ENCODE measurements at places on chromosomes 13 and 19.

DNA sequence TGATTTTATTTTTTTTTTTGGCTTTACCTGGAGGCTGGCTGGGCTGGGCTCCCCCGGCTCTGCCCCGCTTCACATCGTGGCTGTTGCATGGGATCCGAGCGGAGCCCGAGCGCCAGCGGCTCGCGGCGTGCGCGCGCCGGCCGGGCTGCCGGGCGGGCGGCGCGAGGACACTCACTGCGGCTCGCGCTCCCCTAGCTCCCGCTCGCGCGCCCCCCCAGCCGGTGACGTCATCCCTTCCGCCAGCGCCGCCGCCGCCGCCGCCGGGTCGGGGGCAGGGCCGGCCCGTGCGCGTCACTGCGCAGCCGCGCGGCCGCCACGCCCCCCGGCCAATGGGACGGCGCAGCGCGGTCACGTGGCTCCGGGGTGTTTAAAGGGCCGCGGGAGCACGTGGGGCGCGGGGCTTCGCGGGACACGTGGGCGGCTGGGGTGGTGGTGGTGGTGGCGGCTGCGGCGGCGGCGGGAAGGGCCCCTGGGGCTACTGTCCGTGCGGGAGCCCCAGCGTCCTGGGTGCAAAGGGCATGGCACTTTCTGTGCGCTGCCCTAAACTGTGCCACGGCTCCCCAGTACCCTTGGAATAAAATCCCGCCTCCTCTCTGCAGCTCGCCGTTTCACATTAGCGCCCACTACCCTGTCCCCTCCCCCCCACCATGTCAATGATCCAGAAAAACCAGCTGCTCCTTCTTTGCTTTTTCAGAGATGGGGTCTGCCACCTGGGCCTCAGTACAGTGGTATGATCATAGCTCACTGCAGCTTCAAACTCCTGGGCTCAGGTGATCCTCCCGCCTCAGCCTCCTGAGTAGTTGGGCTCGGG is at the start of gene PTPRS:
Gene PTPRS, minus strand, starts transcription at position 176 of the 811 bp plus-strand sequence. CDS start 54,672 bp downstream, outside the sequence.
- peak; percentile 46 for DNase-seq

DNA sequence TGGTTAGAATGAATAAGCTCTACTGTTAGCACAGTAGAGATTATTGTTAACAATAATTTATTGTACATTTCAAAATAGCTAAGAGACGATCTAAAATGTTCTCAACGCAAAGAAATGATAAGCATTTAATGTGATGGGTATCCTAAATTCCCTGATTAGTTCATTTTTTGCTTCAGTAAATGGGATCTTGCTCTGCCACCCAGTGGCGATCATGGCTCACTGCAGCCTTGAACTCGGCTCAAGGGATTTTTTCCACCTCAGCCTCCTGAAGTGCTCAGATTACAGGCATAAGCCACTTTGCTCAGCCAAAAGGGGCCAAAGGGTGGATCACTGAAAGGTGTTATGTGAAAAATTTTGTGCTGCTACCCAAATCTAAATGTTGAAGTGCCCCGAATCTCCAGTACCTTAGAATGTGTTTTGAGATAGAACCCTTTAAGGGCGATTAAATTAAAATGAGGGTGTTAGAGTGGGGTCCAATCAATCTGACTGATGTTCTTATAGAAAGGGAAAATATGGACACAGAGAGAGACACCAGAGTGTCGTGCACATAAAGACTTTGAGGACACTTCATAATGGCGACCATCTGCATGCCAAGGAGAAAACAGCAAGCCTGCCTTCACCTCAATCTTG is 31.5 kb upstream of the ZNF766 start:
- DNase-seq: peak; percentile 36

DNA sequence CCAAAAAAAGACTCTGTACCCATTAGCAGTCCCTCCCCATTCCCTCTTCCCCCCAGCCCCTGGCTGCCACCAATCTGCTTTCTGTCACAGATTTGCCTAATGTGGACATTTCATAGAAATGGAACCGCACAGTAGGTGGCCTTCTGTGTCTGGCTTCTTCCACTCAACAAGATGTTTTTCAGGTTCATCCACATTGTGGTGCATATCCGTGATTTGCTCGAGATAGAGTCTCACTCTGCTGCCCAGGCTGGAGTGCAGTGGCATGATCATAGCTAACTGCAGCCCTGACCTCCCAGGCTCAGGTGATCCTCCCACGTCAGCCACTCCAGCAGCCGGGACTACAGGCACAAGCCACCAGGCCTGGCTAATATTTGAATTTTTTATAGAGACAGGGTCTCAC is 20.9 kb downstream of the AP2A1 start:
- no peak for DNase-seq

DNA sequence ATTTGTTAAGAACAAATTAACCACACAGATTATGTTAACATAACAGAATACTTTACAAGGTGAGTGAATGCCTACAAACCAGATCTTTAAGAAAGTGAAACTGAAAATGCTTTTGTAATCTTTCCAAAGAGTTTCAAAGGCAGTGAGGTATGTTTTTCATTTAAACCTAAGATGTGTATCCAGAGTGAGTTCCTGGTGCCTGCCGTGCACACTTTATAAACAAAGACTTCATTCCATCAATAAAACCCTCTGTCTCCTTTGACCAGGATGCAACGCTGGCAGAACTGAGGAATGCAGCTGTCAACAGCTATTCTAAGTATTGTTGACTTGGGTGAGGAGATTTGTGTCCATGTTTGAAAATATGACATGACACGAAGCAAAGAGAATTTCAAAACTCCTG is 344.6 kb downstream of the DNAJC15 start:
- no peak for DNase-seq

DNA sequence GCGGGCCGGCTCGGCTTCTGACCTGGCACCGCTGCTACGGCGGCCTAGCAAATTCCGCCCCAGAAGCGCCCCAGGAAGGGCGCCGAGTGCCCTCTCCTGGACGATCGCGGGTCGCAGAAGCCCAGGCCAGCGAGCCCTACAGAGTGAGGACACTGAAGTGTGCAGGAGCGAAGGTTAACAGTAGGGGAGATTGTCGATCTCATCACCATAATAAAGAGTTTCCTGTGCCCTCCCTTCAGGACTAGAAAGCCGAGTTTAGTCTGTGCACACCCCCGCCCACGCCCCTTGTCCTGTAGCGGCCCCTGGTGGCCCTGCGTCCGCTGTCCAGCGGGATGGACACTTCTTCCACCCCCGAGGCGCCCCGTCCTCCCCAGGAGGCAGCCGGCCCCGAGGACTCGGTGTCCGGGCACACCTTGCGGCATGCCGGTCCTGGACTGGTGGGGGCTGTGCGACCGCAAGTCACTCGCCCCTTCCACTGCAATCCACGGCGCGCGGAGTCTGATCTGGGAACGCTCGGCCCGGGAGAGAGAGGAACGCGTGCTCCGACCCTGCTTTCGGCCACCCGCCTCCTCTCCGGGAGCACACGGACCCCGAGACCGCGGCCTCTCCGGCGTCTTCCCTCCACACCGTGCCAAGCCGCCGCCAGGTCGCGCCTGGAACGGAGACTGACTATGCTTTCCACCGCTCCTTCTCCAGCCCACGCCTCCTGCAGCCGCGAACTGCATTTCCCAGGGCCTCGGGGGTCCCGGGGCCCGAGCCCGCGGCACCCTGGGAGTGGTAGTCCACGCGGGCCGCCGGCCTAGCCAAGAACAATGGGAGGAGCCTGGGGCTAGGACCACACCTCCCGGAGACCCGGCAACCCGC is 770 bp upstream of the KMT2B start:
- DNase-seq: peak; percentile 96

GRCh38 chr13:88670509-88670908 is 999.3 kb downstream of the SLITRK5 start:
- DNase-seq: no peak

- no peak for DNase-seq
Measured at GRCh38 chr19:9729162-9729561, 39.4 kb downstream of the ZNF846 start.

DNA sequence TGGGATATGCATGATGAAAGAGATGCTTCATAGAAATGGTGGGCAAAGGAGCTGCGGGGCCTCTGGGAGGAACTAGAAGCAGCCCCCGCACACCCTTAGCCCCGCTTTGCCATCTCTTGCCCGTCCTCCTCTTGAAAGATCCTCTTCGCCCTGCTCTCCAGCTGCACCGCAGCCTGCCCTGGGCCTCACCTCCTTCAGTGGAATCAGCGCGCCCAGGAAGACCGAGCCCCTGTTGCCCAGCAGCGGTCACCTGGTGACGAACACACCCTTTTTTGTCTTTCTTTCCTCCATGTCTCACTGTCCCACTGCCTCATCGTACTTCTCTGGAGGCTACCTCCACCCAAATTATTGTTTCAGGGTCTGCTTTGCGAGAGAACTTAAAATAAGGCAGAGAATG is 807.6 kb downstream of the UQCRFS1 start:
- DNase-seq: no peak

GRCh38 chr19:6021878-6022569 is 44.1 kb upstream of the RANBP3 start:
- peak; percentile 75 for DNase-seq

DNA sequence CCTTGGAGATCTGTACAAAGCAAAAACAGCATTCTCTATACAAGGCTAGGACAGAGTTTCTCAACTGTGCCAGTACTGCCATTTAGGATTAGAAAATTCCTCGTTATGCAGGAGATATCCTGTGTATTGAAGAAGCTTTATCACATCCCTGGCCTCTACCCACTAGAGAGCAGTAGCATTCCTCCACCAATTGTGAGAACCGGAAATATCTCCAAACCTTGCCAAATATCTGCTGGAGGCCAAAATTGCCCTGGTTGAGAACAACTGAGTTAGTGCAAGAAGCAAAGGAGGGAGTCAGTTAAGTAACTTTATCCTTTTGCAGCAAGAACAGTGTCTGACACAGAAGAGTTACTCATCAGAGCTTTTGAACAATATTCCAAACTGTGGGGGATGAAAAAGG is 16.2 kb upstream of the FREM2 start:
- no peak for DNase-seq

DNA sequence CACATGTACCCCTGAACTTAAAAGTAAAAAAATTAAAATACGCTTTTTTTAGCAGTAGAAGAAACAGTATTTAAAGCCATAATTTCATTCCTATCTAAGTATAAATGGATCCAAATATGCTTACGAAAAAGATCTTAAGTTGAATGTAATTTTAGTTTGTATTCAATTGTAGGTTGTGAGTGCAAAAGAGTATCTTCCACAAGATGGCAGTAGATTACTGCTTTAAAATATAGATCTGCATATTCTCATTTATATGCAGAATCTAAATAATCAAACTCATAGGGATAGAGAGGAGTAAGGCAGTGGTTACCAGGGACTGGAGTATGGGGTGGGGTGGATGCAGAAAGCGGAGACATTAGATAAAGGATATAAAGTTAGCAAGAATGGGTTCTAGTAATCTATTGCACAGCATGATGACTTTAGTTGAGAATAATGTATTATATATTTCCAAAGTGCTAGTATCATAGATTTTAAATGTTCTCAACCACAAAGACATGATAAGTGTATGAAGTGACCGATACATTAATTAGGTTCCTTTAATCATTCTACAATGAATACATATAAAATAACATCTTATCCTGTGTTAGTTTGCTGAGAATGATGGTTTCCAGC is 14.2 kb downstream of the OR7A17 start:
- DNase-seq: no peak

DNA sequence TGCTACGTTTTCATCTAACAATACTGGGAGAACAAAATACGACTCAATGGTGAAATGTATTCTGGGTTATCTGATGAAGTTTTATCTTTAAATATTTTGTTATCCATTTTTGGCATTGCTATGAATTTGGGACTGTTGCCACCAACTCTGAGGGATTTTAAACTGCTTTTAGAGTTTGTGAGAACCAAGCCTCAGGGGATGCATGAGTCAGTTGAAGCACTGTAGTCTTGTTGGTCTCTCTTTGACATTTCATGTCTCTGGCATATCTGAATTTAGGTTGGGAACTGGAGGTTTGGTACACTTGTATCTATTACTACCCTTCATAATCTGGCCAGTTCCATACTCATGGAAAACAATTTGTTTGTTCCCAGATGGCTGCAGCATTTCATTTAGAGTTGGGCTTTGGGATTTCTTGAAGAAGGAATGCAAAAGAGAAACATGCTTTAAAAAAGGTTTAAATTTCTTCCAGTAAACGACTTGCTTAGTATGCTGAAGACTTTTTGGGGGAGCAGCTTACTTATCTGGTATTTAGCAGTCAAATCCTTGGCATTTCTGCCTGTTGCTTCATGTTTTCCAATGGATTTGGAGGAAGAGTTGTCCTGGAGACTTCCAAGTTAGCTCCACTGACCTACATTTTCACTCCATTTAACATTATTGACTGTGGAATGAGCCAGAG is 28.9 kb downstream of the ARHGEF7 start:
- DNase-seq: no peak

DNA sequence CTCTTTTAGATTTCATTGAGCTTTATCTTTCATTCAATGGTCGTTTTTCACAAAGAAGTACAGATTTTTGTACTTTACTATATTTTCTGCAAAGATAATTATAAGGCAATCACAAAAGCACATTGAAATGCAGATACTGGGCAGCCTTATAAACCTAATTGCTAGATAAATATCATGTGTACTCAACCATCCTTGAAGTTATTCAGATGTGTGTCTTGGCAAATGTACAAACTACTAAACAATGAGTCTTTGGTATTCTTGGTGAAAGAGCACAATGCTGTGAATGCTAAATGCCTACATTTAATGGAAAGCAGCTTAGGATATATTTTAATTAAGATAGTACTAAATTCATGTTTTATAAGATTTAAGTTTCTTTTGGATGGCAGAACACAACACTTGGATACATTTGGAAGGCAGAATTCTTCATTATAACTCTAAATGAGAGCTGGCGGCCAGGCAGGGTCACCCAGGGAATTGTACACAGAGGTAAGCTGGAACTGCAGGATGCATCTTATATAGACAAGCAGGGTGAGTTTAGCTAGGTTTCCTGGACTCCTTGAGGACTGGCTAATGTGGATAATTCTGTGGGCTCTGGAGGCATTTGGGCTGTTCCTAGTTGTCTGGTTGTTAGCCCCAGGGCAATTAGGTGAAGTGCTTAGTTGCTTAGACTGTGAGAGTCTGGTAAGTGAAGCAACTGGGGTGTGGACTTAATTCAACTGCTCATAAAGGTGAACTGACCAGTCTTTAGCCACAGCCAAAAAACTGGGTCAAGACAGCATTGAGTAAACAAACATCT is 286.6 kb downstream of the PCDH20 start:
- DNase-seq: no peak

DNA sequence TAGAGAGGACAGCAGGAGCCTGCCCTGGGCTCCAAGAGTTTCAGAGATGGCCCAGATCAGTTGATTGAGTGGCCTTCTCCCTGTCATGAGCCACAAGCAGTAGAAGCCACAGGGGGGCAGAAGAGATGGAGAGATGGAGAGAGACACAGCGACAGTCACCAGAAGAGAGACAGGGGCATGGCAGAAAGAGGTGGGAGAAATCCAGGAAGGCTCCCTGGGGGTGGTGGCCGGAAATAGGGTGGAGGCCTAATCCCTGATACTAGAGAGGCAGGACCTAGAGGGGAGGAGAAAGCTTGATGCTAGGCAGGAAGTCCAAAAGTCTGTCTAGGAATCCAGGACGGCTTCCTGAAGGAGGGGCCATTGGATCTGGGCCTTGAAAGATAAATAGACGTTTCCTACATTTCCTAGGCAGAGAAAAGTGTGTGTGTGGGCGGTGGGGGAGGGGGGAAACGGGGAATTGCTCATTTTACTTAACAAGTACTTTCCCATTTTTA is 9.6 kb upstream of the TPM4 start:
- peak; percentile 49 for DNase-seq

Data from T follicular helper cell (primary cell).